ENCODE measurements at places on chromosomes 7 and 10.

DNA sequence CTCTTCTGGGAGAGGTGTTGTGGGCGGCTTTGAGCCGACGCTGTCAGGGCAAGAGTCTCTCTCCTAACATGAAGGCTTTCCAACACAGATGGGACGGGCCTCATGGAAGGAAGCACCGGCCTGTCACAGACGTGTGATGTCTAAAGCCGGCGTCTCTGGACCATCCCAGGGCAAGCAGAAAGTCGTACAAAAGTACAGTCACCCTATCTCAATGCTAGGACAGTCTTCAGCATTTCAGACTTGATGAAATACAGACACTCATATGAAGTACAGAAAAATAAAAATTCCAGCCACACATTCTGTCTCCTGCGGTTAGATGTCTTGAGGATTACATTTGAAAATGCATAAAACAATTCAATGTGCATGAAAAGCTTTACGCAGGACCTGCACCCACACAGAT is 30.6 kb downstream of the CYP2W1 start:
- DNase-seq, result no peak

- peak; percentile 31 for DNase-seq
These were observed 46.3 kb upstream of the RNF216 start for GRCh38 chr7:5827755-5828154.

GRCh38 chr7:20301311-20301939 is 29.3 kb upstream of the ITGB8 start:
- peak; percentile 29 for DNase-seq

DNA sequence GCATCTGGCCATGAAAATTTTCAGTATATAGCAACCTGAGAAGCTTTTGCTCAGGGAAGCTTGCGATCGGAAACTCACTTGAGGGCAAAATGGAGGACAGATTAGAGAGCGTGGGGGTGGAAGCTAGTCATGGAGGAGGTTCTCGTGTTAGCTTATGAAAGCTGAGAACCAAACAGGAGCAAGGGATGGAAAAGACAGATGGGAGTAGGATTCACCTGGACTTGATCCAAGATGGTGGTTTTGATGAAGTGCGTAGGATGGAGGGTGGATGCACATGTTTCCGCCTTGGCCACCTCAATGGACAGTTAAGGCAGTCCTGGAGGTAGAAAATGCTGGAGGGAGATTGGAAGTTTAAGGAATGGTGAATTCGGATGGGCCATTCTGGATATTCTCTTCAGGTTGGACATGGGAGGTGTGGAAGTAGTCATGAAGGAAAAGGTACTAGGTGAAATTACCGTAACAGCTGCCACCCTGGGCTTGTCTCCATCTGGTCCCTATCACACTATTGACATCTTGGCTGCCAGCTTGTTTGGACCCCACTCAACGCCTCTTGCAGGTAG is 6.3 kb upstream of the C10orf95 start:
- DNase-seq, result no peak

GRCh38 chr7:82156893-82157292 is 286.7 kb downstream of the CACNA2D1 start:
- no peak for DNase-seq

DNA sequence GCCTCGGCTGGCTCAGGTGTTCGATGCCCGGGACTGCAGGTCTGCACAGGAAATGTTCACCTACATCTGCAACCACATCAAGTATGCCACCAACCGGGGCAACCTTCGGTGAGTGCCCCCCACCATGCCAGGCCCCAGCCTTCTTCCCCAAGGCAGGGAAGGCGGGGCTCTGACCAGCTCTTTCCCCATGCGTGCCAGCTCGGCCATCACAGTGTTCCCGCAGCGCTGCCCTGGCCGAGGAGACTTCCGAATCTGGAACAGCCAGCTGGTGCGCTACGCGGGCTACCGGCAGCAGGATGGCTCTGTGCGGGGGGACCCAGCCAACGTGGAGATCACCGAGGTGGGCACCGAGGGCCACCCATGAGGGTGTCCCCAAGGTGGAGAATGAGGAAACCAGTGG is 7.5 kb downstream of the NOS3 start:
- no peak for DNase-seq

- no peak for DNase-seq
These were observed 733.8 kb downstream of the PARD3 start for GRCh38 chr10:34081347-34081743.

- DNase-seq, result peak; percentile 64
These were observed 130.9 kb downstream of the EMX2 start for GRCh38 chr10:117673230-117674010.

DNA sequence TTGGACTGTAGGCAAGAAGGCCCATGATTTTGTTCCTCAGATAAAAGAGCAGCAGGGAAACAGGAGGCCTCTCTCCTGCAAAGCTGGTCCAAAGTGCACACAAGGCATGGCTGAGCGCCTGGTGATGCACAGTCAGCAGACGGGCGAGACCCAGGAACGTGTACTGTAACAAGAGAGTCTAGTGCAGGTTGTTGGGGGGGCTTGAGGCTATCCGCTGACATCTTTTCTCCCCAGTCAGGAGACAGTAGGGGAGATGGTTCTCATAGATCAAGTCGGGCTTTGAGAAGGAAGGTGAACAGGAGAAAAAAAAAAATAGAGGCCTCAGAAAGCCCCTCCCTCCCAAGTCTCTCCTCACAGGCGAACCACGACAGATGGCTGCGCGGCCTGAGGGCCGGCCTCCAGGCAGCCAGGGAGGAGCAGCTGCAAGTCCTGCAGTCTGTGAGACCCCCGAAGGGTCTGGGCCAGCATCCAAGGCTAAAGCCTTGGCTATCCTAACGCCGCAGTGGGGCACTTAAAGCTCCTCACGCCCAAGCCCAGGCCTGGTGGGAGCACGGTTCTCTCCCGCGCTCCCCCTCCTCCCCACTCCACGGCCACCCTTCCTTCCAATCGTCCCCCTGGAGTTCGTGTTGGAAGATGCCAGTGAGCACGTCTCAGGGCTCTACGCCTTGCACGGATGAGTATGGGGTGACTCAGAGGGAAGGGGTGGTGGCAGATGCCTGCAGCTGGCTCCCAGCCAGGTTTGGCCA is 68.3 kb downstream of the PRKAG2 start:
- peak; percentile 87 for DNase-seq

- no peak for DNase-seq
These were observed 264.5 kb downstream of the CELF2 start for GRCh38 chr10:11282156-11282555.

DNA sequence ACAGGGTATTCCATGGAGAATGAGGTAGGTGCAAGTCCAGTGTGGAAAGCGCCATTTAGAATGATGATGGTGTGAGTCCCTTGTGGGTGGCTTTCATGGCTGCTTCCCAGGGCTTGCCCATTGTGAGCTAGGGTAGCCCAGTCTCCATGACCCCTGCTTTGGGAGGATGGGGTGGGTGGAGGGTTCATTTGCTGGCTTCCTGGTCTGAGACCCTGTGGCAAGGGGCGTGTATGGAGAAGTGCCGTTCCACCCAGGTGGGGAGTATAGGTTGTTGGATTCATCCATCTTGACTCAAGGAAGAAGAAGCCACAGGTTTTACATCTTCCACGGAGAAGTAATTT is 27.7 kb downstream of the CCM2 start:
- no peak for DNase-seq

DNA sequence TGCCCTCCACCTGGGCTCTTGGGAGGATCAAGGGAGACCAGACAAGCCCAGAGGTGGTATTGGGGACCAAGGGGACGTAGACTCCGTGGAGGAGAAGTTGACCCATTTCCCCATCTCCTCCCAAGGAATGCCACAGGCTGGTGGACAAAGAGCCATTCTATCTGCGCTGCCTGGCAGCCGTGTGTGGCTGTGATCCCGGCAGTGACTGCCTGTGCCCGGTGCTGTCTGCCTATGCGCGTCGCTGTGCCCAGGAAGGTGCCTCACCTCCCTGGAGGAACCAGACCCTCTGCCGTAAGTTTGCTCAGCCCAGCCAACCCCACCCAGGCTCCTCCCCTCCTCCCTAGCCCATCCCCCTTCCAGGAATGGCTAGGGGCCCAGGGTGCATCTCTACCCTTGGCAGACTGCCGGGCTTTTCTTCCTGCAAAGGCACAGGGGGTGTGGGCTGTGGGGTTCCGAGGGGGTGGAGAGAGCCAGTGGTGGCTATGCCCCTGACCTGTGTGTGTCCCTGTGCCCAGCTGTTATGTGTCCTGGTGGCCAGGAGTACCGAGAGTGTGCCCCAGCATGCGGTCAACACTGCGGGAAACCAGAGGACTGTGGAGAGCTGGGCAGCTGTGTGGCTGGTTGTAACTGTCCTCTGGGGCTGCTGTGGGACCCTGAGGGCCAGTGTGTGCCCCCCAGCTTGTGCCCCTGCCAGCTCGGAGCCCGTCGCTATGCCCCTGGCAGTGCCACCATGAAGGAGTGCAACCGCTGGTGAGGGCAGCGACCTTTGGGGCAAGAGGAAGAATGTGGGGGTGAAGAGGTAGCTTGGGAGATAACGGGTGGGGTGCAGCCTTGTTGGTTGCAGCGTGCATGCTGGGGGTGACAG is 10.2 kb upstream of the ZNF467 start:
- DNase-seq, result no peak

DNA sequence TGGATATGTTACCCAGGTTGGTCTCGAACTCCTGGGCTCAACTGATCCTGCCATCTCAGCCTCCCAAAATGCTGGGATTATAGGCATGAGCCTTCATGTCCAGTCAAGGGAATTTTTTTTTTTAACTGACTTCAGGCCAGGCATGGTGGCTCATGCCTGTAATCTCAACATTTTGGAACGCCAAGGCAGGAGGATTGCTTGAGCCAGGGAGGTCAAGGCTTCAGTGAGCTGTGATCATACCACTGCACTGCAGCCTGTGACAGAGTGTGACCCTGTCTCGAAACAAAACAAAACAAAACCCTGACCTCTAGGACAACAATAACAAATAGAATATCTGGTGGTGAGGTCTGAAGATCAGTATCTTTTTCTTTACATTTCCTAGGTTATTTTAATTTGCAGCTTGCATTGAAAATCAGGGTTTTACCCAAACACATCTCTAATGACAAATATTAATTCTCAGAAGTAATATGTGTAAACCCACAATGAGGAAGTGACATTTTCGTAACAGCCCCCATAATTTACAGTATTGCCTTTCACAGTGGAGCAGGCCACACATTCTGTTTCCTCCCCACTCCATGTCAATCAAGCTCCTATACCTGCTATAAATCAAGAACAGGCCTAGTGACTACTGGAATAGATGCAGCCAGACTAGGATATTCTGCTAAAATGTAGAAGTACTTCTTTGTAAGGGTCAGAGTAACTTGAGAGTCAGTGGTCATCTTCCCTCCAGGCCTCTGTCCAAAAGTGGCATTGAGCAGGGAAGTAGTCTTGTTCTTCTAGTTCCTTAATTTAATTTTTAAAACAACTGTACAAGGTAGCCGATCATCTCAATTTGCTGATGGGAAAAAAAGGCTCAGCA is 43.3 kb upstream of the ECHDC3 start:
- no peak for DNase-seq

DNA sequence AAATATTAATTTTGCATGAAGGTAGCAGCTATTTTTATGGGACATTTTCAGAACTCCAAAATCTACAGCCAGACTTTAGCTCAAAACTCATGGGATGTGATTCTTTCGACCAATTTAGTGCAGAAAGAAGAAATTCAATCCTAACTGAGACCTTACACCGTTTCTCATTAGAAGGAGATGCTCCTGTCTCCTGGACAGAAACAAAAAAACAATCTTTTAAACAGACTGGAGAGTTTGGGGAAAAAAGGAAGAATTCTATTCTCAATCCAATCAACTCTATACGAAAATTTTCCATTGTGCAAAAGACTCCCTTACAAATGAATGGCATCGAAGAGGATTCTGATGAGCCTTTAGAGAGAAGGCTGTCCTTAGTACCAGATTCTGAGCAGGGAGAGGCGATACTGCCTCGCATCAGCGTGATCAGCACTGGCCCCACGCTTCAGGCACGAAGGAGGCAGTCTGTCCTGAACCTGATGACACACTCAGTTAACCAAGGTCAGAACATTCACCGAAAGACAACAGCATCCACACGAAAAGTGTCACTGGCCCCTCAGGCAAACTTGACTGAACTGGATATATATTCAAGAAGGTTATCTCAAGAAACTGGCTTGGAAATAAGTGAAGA is 112.3 kb downstream of the CFTR start:
- DNase-seq, result no peak

DNA sequence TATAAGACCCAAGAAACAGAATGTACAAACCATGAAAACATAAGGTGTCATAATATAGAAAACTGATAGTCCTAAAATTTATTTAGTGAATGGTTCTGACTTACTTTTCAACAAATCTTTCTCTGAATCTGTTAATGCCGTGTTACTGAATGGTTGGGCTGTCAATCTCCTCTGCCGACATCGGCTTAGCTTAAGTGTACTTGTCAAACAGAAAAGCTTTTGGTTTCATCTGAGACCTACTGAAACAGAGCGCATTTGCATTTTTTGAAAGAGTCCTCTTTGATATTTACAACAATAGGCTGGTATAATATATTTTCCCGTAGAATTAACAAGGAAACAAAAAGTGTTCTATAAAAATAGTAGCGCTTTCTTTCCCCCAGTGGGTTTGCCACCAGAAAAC is 120.9 kb upstream of the ZNF804B start:
- DNase-seq, result no peak

Data from kidney tubule cell (primary cell).